ENCODE measurements at places on chromosomes 5 and 9.

GRCh38 chr9:124699575-124699974 lies 71.5 kb downstream of the NR6A1 start:
- ATAC-seq = no peak

- ATAC-seq = no peak
Measured at GRCh38 chr5:33852319-33852718, 39.5 kb downstream of the ADAMTS12 start.

- ATAC-seq = no peak
Measured at GRCh38 chr5:115979201-115980041, 17.1 kb downstream of the LVRN start.

GRCh38 chr9:19807182-19807892 lies 18.5 kb upstream of the SLC24A2 start:
- no peak for ATAC-seq

- ATAC-seq = no peak
Measured at GRCh38 chr9:25260046-25260445, 418.2 kb downstream of the TUSC1 start.

GRCh38 chr5:63963080-63963735 lies 963 bp upstream of the HTR1A start:
- ATAC-seq = no peak

GRCh38 chr9:71766663-71767062 lies 1.6 kb downstream of the CEMIP2 start:
- peak; percentile 34 for ATAC-seq

GRCh38 chr9:14318361-14318760 lies 4.4 kb upstream of the NFIB start:
- ATAC-seq = no peak

DNA sequence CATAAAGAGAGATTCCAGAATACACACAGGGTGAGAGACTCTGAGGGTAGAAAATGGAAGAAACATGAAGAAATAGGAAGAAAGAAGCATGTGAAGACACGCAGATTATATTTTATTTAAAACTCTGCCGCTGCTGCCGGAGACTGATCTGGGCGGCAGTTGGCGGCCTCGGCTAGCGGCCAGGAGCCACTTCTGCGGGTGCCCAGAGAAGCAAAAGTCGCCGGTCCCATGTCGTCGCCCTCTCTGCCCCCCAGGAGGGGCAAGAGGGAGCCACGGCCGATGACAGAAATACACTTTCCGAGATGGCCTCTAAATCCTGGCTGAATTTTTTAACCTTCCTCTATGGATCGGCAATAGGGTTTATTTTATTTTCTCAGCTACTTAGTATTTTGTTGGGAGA lies 40.9 kb downstream of the ANKRD55 start:
- no peak for ATAC-seq

DNA sequence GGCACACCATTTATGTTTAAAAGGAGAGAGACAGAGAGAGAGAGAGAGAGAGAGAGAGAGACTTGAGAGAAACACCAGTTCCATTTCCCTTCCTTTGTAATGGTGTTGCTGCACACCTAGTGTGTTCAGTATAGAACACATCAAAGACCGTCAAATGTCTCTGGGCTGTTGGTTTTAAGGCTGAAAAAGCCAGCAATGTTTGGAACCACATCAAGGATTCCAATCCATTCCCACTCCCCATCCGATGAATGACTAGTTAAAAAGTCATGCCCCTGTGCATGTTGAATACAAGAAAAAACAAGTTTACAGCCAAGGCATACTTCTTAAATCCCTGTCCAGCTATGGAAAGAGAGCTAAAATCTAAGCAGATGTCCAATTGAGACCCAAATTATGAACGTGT lies 83.0 kb upstream of the IFNE start:
- no peak for ATAC-seq

DNA sequence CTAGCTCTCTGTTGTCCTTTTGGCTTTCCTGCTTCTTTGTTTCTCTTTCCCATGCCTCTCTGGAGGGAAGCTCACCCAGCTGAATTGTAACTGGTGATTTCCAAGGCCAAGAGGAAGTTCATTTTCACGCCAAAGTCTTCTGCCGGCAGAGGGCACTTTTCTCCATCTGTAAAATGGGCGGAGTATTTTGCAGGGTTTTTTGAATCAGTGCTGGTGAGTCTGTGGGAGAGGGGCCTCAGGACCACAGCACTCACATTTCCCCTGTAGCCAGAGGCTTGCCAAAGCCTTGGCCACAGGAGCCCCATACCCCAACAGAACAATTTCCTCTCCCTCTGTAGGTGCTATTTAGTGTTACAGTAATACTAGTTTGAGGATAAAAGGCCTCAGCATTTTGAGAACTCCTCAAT lies 42.3 kb upstream of the MATR3 start:
- peak; percentile 57 for ATAC-seq

DNA sequence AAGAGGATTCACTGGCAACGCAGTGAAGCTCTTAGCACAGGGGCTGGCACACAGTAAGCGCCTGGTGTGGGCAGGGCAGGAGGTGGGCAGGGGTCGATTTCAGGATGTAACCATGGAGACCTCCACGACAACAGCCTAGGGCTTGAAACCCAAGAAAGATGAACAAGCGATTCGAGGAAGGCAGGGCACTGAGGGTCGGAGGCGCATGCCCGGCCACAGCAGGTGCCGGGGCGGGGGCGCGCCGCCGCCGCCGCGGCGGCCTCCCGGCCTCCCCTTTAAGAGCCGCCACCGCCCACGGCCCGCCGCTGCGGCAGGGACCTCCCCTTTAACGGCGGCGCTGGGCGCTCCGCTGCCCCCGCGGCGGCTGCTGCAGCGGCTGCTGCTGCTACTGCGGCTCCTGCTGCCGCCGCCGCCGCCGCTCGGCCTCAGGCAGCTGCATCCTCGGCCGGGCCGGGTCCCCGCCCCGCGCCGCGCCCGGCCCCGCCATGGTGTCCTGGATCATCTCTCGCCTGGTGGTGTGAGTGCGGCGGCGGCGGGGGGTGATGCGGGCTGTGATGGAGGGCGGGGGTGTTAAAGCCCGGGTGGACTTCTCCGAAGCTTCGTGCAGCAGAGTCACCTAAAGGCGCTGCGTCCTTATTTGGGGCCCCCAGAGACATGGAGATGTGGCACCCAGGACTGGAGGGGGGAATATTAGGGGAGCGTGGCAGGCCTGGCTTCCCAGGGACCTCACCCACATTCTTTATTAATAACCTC lies at the start of gene REEP2:
Gene REEP2, plus strand, starts transcription at position 334 of the 753 bp plus-strand sequence. Its CDS starts 152 bp downstream, at position 486.
- ATAC-seq = peak; percentile 80

GRCh38 chr9:132556714-132557113 lies 25.7 kb upstream of the BARHL1 start:
- ATAC-seq = no peak

- peak; percentile 5 for ATAC-seq
Measured at GRCh38 chr9:84709056-84709455, 39.5 kb downstream of the NTRK2 start.

DNA sequence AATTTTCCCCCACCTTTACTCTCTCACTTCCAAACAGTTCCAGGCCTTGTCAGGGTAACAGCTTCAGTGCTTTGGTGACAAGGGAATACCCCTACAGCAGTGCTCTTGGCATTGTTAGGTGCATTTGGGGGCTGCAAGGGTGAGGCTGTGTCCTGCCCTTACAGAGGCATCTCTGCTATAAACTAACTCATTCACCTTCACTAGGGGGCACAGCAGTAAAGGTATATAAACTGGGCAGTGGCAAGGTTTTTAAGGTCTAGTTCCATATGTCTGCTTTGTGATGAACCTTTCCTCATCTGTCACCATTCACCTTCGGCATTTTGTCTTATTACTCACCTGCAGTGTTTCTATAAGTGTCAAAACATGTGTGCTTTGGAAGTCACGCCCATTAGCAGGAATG lies 79.1 kb upstream of the GPR151 start:
- no peak for ATAC-seq

DNA sequence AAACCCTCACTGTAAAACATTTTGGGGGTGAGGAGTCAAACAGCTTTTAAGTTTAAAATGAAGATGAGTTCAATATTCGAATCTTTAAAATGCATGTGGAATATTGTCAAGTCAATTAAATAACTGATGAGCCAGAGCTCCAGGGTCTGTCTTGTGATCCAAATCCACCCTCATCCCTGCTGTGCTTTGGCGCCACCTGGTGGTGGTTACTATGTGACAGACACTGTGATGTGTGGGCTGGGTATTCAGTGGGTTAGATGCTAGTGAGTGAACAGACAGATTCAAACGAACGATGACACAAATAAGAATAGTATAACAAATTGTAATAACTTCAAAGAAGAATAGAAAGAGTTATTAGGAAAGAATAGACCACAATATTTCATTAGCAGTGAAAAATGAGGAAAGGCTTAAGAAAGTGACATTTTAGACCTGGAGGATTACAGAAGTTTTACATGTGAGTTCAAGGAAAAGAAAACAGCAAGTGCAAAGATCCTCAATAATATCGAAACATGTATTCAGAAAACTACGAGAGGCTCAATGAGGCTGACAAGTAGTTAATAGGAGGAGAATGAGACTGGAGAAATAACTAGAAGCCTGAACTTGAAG lies 51.4 kb upstream of the CHSY3 start:
- ATAC-seq = peak; percentile 73

DNA sequence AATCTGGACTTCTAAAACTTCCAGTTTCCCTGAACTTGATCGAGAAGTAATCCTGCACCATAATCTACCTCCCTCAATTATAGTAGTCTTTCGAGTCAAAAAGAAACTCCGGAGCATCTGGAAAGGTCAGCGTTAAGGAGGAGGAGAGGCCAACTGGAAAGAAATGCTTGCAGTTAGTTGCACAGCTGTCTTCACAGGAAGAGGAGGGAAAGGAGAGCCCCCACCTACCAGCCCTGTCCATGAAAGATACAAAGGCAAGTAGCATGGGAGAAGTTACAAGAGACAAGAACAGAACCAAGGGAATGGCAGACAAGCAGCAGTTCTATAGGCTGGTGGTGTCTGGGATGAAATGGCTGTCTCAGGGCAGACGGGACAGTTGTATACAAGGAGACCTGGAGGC lies 170.6 kb downstream of the RAB3C start:
- ATAC-seq = no peak

DNA sequence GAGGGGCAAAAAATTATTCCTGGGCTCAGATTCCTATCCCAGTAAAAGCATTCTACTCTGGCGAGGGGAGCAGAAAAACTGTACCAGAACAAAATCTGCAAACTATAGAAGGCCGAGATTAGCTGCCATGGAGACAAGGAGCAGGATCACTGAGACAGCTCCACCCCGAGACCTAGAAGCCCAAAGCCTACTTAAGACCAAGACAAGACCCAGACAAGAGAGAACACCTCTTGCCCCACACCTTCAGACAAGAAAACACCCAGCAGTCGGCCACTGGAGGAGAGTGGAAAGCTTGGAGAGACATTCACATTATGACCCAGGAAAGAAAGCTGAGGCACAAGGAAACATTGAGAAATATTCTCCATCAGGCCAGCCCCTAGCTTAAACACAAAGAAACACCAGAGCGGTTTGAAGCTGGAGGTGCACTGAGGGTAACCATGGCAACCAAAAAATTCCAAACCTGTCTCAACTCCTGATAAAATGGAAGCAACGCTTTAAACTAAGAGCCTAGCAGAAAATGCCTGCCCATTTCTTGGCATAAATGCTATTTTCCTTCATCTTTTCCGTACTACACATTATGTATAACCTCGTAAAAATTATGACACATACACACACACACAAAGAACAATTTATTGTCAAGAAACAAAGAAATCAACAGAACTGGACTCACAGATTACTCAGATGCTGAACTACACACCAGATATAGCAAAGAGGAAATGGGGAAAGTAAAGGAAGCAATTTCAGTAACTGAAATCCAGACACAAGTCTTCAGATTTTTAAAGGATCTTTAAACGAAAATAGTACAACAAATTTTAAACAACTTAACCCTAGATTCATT lies 53.8 kb upstream of the FTMT start:
- no peak for ATAC-seq

DNA sequence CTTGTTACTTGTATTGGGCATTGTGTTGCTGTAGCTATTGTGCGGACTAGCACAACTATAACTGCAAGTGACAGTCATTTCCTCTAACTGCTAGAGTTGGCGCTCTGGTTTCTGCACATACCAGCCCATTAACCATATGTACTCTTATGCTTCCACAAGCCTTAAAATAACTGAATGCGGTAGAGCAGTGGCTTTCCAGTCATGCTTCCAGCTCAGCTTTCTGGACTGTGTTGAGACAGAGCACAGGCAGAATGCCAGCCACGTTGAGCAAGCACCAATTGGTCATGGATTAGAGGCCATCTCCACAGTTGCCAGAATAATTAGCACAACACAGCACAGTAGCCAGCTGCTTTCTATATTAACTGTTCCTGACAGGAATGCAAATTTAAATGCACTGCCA lies 12.2 kb downstream of the INVS start:
- no peak for ATAC-seq

- ATAC-seq = no peak
Measured at GRCh38 chr5:41707853-41708603, 162.2 kb downstream of the OXCT1 start.

DNA sequence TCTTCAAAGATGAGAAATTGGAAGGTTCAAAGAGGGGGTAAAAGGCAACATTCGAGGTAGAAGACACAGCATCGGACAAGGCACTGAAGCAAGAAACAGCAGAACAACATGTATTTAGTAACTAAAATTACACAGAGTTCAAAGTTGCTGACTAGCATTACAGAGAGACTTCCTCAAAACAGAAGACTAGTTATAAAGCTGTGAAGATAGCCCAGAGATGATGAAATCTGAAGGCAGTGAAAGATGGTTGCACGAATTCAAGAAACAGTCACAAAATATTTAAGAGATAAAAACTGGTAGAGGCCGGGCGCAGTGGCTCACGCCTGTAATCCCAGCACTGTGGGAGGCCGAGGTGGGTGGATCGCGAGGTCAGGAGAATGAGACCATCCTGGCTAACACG lies 16.3 kb downstream of the MAPKAP1 start:
- no peak for ATAC-seq

- no peak for ATAC-seq
Measured at GRCh38 chr5:114678778-114679177, 316.9 kb downstream of the KCNN2 start.

DNA sequence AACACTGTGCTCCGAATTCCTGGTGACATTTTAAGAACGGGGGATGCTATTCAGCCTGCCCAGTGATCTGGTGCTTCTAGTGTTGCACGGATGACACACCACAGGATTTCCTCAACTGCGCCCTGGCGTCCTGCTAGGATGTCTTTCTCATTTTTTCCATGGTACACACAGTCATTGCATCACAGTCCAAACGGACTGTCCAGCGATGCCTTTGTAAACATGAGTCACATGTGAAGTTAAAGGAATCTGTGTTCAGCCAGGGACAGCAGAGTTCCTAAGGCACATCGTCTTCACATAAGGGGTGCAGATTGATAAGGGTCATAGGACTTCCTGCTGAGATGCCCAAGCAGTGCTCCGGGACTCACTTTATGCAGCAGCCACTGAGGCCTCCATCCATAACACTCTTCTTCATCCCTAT lies 9.3 kb upstream of the PTPN3 start:
- no peak for ATAC-seq

DNA sequence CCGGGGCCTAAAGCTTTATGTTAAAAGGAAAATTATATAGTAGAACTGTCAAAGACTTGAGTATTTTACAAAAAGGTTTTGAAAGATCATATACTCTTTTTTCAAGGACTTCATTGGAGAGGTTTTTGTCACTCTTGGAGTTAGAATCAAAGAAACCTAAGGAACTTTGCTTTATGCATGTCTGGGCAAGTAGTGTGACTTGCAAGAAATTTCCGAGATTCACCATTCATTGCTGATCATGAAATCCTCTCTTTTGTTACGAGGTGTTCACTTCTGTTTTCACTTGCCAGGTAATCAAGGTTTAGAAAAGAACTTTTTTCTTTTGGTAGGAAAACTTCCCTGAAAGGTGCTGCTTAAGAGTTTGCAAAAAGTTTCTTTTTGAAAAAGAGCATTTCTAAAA lies 64.8 kb downstream of the NUP214 start:
- no peak for ATAC-seq
